Amniotic epithelial cell (primary cell): ENCODE measurements at places on chromosomes 16 and 17.

DNA sequence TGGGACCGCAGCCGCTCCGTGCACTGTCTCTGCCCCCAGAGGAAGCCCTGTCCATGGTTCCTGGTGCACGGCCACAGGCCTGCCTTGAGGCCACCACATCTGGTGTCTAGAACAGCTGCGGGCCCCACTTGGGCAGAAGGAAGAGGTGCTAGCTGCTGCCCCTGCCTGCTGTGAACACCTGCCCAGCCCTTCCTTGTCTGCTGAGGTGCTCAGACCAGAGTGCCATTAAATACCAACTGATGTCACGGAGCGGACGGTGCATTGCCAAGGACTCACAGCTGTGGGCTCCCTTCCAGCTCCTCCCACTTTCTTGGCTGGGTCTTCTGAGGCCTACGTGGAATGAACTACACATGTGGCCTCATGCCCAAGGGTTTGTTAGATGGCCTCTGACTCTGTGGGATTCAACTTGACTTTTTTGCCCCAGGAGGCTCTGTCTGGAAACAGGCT, 146.1 kb downstream of the RAB11FIP4 start:
- peak; percentile 19 for DNase-seq

GRCh38 chr17:48004983-48005382, 32.6 kb downstream of the COPZ2 start:
- no peak for DNase-seq

- DNase-seq: no peak
Measured at GRCh38 chr16:55047903-55048497, 117.3 kb downstream of the IRX5 start.

DNA sequence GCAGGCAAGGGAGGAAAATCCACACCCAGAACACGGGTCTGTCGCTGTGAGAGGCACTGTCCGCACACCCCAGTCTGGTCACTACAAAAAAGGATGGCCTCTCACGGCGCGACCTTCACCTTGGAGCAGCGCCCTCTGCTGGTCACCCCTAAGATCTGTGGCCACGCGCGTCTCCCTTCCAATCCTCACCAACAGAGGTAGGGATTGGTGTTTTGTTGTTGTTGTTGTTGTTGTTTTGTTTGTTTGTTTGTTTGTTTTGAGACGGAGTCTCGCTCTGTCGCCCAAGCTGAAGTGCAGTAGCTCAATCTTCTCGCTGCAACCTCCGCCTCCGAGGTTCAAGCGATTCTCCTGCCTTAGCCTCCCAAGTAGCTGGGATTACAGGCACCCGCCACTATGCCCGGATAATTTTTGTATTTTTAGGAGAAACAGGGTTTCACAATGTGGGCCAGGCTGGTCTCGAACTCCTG, 15.0 kb upstream of the C17orf58 start:
- DNase-seq: peak; percentile 15

DNA sequence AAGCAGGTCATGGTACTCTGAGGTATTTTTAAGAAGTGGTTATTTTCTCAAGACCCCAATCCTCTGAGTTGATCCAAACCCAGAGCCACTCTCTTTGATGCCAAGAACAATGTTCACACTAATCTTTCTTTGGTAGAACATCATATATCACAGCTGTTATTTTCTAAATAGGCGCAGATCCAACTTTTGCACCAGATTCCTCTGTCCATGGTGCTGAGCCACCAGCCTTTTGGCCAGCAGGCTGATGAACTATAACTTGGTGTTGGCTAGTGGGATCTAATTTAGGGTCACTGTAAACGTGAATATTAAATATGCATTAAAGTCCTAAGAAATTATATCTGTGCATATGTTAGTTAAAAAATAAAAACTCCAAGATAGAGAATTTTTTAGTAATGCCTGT, 7.0 kb upstream of the ZKSCAN2 start:
- DNase-seq: peak; percentile 22

DNA sequence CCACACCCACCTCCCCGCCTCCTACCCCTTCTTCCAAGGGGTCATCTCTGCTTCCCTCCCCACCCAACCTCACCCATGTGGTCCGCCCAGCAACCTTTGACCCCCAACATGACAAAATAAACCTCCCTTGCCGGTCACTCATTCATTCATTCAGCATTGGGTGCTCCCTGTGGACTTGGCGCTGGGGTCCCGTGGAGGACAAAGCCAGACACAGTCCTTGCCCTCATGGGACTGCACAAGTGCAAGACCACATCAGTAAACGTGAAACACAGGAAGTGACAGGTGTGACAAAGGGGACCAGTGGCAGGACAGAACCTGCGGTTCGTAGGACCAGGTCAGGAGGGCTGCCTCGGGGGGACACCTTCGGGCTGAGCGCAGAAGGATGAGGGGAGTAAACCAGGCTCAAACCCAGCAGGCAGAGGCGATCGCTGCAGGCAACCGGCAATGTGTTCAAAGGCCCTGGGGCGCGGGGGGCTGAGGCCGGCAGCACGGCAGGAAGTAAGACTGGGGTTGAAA, 185.4 kb downstream of the SEC14L1 start:
- no peak for DNase-seq

GRCh38 chr16:6499413-6499812, 833.2 kb upstream of the RBFOX1 start:
- DNase-seq: no peak

- no peak for DNase-seq
Measured at GRCh38 chr17:38897671-38898290, 27.6 kb upstream of the LASP1NB start.

GRCh38 chr17:6611231-6611630, 29.3 kb downstream of the KIAA0753 start:
- no peak for DNase-seq

DNA sequence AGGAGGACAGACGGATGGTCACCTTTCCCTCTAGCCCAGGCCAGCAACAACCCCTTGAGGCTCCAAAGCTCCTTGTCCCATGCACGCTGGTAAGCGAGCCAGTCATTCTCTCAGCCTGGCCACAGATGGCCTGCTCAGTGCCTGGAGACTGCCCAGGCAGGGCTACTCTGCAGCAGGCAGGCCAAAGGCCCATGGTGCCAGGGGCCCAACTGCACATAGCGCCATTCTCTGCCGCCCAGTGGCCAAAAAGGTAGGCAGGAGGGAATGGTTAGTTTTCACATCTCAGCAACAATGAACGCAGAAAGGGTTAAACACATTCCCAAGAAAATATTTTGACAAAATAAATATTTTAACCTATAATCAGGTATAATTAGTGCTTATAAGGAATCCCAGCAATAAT, 7.7 kb upstream of the SREBF1 start:
- DNase-seq: no peak

DNA sequence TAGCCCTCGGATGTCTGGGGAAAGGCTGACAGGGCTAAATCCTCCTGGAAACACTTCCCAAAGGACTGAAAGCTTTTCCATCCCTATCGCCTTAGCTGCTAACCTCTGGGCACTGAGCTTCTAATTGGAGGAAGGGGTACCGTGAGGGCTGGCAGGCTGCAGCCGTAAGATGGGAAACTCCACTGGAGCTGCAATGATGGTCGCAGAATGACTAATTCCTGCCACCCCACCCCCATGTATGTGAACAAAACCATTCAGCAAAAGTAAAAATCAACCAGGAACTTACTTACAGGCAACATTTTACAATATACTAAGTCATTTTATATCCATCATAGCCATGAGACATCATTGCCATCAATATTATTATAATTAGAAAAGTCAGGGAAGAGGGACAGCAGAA, 133.3 kb downstream of the ABCC12 start:
- no peak for DNase-seq

GRCh38 chr17:74245871-74246270, 28.2 kb upstream of the DNAI2 start:
- DNase-seq: no peak

GRCh38 chr17:50170662-50171370, 5.0 kb downstream of the SGCA start:
- no peak for DNase-seq

DNA sequence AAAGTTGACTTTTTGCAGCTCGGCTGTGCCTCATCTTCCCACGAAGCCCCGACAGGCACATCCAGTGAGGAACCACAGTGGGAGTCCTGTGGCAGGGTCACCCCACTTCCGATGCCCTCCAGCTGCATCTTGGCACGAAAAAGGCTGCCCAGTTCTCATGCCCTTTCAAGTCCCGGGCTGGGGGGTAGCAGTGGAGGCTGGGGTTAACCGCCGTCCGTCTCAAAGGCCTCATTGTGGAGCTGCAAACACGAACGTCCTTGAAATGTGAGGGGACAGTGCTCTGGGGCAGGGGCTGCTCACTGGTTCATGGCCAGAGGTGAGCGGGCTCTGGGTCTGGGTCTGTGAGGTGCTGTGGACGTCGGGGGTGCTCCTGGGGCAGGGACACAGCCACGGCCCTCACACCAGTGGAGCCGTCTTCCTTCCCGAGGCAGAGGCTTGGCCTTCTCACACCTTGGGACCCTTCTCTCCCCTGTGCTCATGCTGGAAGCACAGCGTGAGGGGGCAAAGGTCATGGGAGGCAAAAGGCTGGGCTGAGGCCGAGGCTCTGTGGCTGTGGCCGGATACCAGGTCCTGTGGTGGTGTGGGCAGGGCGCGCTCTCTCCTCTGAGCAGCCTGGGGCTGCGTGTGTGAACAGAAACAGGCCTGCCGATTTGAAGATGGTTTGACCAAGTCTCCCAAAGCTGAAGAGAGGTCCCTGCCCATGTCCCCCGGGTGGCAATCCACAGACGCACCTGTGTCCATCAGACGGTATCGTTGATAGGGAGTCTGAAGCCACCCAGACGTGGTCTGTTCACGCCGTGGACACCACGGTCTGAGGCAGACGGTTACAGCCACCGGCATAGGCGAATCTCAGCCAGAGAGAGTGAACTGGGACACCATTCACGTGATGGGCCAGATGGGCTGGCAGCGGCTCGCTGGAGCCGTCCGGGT, 3.1 kb upstream of the MC1R start:
- no peak for DNase-seq

DNA sequence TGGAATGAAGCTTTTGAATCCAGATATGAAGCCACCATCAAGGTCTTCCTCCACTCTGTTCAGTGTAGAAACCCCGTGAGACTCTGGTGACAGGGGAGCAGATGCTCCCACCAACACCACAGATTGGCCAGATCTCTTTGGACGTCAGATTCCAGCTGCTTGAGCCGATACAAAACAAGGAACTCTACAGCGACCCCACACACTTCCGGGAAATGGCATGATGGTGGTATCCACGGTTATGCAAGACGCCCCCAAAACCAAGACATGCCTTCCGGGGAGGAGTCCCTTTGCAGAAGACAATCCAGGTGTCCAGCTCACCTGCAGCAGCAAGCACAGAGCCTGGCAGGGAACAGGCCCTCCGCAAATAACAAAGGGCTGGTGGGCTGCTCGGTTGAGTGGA, 19.8 kb upstream of the PITPNA start:
- DNase-seq: no peak

- DNase-seq: no peak
Measured at GRCh38 chr17:28484296-28484695, 10.9 kb downstream of the SLC13A2 start.

DNA sequence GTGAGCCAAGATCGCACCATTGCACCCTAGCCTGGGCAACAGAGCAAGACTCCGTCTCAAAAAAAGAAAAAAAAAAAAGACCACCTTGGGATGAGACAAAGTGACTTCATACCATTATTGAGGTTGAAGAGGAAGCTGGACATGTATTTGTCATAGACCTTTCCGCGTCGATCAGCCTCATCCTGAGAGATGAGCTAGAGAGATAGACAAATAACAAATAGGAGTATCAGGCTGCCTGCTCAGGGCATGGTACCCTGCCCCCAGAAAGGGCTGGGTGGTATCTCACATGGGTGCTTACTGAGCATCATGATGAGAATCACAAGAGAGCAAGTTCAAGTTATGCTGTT, 22.1 kb downstream of the CNTNAP1 start:
- no peak for DNase-seq

DNA sequence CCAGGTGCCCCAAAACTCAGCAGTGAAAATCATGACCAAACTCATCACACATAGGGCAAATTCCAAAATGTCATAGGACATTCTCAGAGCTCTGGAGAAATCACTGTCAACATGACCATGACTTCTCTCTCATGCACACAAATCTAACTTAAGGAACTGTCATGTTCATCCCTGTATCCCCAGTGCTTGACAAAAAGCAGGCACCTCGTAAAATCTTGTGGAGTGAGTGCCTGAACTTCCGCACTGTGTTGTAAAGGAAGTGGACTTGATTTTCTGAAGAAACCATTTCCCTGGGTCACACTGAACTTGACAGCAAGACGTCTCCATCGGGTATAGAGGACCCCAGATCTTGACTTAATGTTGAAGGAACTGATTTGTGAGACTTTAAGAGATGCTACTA, 2.8 kb downstream of the KRT37 start:
- peak; percentile 14 for DNase-seq

- DNase-seq: no peak
Measured at GRCh38 chr16:67608364-67608763, 36.6 kb upstream of the CARMIL2 start.

DNA sequence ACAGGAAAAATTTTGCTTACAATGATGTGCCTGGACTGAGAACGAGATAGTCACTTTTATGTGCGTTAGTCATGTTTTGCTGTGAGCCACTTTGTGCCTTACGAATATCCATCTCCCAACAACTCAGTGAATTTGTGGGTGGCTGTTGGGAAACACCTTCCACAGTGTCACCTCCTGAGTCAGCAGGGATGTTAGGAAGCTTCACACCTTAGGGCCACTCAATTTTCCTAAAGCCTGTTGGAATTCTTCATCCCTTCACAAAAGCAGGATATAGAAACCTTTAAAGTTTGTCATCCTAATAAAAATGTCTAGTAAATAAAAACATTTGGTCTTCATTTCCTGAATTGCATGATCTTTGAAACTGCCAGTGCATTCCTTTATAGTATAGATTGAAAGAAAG, 4.3 kb upstream of the KRTAP3-1 start:
- no peak for DNase-seq

DNA sequence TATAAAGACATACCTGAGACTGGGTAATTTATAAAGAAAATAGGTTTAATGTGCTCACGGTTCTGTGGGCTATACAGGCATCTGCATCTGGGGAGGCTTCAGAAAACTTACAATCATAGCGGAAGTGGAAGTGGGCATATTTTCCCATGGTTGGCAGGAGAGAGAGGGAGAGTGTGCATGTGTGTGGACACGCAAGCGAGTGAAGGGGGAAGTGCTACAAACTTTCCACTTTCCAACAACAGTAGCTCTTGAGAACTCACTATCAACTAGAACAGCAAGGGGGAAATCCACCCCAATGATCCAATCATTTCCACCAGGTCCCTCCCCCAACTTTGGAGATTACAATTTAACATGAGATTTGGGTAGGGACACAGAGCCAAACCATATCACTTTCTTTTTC, 11.1 kb downstream of the TAOK1 start:
- DNase-seq: no peak

- no peak for DNase-seq
Measured at GRCh38 chr16:81695321-81696165, 83.5 kb upstream of the PLCG2 start.

- peak; percentile 94 for DNase-seq
Measured at GRCh38 chr16:53429221-53429943, 4.9 kb upstream of the RBL2 start.

GRCh38 chr16:8594149-8594666, 3.9 kb upstream of the TMEM114 start:
- peak; percentile 57 for DNase-seq

GRCh38 chr17:81002409-81003361, 11.0 kb downstream of the CHMP6 start:
- peak; percentile 45 for DNase-seq

GRCh38 chr17:79843816-79844800, 4.9 kb upstream of the CBX4 start:
- DNase-seq: peak; percentile 65

GRCh38 chr16:77807021-77807420, 18.7 kb downstream of the VAT1L start:
- DNase-seq: no peak
